IPS DF 19.7 (cell line): ENCODE measurements at places on chromosomes 3 and 15.

GRCh38 chr3:63779227-63779626 lies 39.9 kb upstream of the C3orf49 start:
- no peak for DNase-seq

DNA sequence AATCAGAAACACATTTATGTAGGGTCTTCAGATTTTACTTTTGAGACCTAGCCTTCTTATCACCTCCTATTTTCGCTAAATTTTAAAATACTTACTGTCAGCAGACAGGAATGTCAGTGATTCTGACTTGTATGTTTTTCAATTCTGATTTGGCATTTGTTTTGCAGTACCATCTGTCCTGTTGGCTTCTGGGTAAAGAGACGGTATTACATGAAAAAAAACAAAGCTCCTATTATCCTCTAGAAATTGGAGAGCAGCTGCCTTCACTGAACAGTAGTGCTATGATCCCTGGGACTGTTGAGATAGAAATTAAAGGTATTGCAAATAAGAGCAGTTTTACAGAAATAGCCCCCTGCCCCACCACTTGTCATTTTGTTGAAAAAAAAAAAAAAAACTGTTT lies 8.4 kb downstream of the ARMC8 start:
- DNase-seq, result no peak

GRCh38 chr15:55008421-55008820 lies 188.3 kb downstream of the RSL24D1 start:
- no peak for DNase-seq

DNA sequence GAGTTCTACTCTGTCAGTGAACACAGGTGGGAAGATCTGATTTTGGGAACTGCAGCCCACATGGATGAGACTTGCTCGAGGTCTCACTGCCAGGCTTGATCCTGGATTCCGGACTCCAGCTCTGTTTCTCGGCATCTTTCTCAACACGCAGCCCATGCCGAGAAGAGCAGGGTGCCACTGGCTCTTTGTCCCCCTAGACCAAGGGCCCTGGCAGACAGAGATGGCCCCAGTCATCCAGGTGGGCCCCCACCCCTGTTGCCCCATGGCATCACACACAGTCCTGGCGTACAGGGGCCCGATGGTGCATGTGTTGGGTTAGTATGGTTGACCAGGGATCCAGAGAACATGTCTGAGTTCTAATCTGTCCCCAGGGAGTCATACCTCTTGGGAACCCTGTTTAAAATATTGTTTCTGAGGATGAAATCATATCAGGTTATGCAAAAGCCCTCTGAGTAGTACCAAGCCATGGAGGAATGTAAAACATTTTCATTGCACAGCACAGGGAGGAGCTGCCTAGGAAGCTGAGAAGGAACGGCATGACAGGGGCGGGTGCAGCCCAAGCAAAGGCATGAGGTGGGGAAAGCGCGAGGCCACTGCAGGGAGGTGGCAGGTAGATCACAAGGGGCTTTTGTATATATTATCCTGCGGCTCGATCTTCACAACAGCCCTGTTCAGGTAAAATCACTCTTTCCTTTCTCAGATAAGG lies 320.6 kb downstream of the UACA start:
- no peak for DNase-seq

- DNase-seq, result no peak
These were observed 91.0 kb downstream of the CPN2 start for GRCh38 chr3:194259982-194260766.

DNA sequence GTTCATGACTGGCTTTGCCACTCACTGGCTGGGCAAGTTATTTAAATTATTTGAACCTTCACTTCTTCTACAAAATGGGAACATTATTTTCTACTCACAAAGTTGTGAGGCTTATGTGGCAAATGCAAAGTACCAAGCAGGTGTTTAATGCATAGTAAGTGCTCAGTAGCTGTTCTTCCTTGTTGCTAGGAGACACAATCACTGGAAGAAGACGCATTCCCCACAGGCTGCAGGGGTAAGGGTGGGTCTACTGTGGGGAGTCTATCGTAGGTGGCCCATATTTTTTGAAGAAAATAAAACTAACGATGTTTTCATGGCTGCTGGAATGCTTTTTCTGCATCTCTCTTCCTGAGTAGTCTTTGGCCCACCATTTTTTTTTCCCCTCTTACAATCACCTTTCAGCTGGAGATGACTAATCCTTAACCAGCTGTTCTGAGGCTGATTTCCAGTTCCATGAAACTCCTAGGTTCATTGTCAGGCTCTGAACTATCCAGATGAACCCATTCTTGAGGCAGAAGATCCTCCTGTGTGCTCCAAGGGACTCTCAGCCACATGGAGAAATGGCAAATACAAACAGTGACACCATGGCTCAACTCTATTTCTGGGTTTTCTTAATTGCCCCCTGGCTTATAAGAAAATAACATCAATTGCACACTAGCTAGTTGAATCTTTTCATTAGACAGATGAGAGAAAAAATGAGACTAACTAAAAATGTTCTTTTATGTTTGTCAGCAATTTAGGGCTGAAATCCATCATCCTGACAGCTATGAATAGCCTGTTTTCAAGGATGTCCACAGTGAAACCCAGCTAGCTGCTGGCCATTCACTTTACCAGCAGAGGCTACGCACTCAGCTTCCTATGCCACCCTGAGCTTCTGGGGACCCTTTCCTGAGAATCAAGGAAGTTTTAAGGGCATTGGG lies 108.3 kb upstream of the ETV5 start:
- no peak for DNase-seq

- DNase-seq, result no peak
These were observed 34.5 kb upstream of the BNC1 start for GRCh38 chr15:83318861-83319415.

DNA sequence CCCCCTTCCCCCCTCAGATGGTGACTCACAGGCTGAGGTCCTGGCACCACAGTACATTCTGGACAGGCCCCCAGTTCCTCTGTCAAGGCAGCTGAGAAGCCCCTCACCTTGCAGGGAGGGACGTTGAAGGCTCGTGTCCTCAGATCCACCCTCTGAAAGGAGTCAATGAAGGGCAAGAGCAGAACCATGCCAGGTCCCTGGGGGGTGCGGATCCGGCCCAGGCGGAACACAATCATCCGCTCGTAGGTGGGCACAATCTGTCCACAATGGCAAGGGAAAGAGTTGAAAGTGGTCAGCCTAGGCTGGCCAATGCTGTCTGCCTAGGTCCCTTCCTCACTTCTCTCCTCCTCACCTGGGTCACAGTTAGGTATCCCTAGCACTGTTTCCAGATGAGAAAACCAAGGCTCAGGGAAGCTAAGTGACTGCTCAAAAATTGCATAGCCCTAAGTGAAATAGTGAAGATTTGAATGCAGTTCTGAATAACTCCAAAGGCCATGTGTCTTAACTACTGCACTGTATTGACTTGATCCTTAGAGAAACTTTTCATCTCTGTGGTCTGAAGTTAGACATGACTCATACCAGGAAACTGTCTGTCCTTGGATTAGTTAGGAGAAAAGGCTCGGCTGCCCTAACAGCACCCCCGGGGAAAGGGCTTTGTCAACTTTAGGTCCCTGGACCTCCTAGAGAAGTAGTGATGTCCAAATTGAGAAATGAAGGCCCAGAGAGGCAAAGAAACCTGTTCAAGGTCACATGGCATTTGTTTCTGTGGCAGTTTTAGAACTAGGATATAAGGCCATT lies 2.9 kb downstream of the STOML1 start:
- no peak for DNase-seq

- peak; percentile 28 for DNase-seq
These were observed 165.0 kb downstream of the ABHD5 start for GRCh38 chr3:43855674-43856299.

DNA sequence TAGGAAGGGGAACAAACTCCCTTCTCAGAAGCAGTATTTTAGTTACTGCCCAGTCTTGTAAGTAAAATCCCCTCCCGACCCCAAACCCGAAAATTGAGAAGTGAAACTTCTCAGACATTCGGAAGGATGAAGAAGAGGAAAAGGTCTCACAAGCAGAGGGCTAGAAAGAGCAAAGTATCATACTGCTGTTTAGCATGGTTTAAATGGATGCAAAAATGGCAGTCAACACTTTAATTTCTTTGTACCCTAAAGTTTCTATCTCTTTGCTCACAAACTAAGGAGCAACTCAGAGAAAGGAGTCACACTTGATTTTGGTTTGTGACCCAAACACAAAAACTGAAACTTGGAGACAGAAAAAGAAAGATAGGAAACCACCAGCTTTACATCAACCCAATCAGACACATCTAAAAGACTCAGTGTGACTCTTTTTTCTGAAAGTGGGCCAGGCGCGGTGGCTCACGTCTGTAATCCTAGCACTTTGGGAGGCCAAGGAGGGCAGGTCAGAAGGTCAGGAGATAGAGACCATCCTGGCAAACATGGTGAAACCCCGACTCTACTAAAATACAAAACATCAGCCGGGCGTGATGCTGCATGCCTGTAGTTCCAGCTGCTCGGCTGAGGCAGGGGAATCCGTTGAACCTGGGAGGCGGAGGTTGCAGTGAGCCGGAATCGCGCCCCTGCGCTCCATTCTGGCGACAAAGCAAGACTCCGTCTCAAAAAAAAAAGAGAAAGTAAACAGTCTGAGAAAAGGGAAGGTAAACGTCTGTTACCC lies 63.2 kb upstream of the ATP11B start:
- DNase-seq, result no peak

DNA sequence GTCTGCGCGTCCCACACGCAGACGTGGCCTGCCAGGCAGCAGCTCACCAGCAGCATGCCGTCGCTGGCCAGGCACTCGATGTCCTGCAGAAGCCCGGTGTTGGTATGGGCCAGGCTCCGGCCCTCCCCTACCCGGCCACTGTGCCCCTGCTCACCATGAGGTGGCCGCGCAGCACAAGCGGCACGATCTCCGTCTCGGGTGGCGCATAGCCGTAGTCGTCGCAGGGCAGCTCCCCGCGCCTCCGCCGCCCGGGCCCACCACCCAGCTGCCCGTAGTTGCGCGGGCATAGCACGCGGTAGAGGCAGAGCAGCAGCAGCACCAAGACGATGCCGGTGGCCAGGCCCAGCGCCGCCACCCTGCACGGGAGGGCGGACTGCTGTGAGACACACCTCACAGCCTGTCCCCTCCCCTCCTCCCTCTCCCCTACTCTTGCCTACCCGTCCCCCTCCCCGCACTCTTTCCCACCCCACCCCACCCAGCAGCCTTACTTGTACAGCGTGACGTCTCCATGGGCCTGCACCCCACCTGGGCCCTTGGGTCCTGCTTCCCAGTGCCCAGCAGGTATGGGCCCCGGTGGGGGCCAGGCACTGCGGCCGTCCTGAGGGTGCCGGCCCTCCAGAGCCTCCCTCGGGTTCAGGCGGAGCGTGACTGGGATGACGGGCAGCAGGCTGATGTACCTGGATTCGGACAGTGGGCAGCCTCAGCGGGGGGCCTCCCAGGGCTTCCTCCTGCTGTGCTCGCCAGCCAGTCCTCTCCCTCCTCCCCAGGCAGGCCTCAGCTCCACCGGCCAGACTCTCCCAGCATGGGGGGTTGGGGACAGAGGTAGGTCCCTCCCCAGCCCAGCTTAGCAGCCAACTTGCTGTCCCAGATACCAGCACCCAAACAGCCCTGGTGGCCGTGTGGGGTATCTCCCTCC lies 37.6 kb downstream of the PTPN23 start:
- DNase-seq, result no peak
